ENCODE measurements at places on chromosomes 7 and 10.

GRCh38 chr7:94710256-94710655 lies 54.3 kb upstream of the SGCE start:
- H3K4me1 ChIP-seq: no peaks in the 10 kb centered on the region
- no peak overlapping the region for H3K27ac ChIP-seq
- H3K4me3 ChIP-seq: no peak overlapping the region
- no peaks in the 10 kb centered on the region for H3K36me3 ChIP-seq
- no peaks in the 10 kb centered on the region for H3K27me3 ChIP-seq

- peak; percentile 19 for DNase-seq
- peaks cover 27% of the 10 kb centered on the region for H3K4me1 ChIP-seq
- no peaks in the 10 kb centered on the region for H3K36me3 ChIP-seq
- peak within 1 kb of the TSS; percentile 66 for H3K4me3 ChIP-seq
- H3K27me3 ChIP-seq: peaks cover 2% of the 10 kb centered on the region
Observed at GRCh38 chr10:95756041-95756761, at the start of gene ENTPD1. Gene ENTPD1 (plus strand): TSS chr10:95756163. CDS start chr10:95756240, 77 bp downstream.

DNA sequence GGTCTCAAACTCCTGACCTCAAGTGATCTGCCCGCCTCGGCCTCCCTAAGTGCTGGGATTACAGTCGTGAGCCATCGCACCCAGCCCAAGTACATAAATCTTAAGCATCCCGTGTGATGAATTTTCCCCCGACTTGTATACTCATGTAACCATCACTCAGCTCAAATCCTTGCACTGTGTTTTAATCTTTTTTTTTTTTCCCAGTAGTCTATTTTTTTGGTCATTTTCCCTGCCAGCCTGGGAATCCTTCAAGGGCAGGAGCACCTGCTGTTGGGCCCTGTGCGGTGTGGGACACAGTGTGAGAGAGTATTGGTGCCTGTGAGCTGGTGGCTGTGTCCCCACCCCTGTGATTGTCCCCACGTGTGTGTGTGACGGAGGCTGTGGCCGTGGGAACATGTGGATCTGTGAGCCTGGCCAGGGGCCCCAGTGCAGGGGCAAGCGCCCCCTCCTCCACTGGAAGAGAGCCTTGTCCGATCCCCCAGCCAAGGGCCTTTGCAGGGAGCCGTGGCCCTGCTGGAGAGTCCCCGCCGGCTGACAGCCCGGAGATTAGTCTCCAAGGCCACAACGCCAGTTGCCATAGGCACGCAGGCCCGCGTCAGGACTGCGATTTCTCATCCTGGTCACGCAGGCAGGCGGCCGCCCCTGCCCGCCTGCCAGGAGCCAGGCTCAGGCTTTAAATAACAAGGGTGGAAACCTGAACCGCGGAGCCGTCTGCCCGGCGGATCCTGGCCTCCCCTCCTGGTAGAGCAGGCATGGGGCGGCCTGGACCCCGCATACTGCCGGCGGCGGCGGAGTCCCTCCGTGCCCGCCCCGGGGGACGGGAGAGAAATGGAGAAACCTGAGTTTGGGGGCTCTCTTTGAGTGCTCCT lies 26.5 kb downstream of the GTF2IRD1 start:
- H3K27me3 ChIP-seq: no peaks in the 10 kb centered on the region
- peaks cover 43% of the 10 kb centered on the region for H3K4me1 ChIP-seq
- peak overlapping the region; percentile 34 for H3K27ac ChIP-seq
- peak; percentile 63 for DNase-seq
- H3K4me3 ChIP-seq: peak overlapping the region; percentile 65
- no peaks in the 10 kb centered on the region for H3K36me3 ChIP-seq

- no peak overlapping the region for H3K4me3 ChIP-seq
- H3K4me1 ChIP-seq: peaks cover 13% of the 10 kb centered on the region
- no peaks in the 10 kb centered on the region for H3K36me3 ChIP-seq
- H3K27me3 ChIP-seq: no peaks in the 10 kb centered on the region
- no peak for DNase-seq
- no peak overlapping the region for H3K27ac ChIP-seq
Observed at GRCh38 chr10:36177071-36177470, 535.0 kb upstream of the FZD8 start.

- peak; percentile 48 for DNase-seq
- H3K27ac ChIP-seq: no peak overlapping the region
- H3K36me3 ChIP-seq: no peaks in the 10 kb centered on the region
Observed at GRCh38 chr10:114761205-114762193, 60.1 kb upstream of the FHIP2A start.

- no peak for DNase-seq
- no peak overlapping the region for H3K27ac ChIP-seq
- H3K27me3 ChIP-seq: no peaks in the 10 kb centered on the region
- H3K36me3 ChIP-seq: no peaks in the 10 kb centered on the region
- no peak overlapping the region for H3K4me3 ChIP-seq
Observed at GRCh38 chr10:68192113-68192512, 39.8 kb downstream of the ATOH7 start.

GRCh38 chr10:49738616-49739360 lies 23.3 kb downstream of the OGDHL start:
- no peak for DNase-seq
- H3K4me1 ChIP-seq: no peaks in the 10 kb centered on the region
- no peaks in the 10 kb centered on the region for H3K27me3 ChIP-seq
- no peak overlapping the region for H3K4me3 ChIP-seq
- no peaks in the 10 kb centered on the region for H3K36me3 ChIP-seq

- H3K27me3 ChIP-seq: peaks cover 9% of the 10 kb centered on the region
- H3K4me3 ChIP-seq: no peak overlapping the region
- no peaks in the 10 kb centered on the region for H3K4me1 ChIP-seq
- no peaks in the 10 kb centered on the region for H3K36me3 ChIP-seq
- no peak for DNase-seq
Observed at GRCh38 chr10:126738001-126738400, 67.5 kb upstream of the C10orf90 start.

DNA sequence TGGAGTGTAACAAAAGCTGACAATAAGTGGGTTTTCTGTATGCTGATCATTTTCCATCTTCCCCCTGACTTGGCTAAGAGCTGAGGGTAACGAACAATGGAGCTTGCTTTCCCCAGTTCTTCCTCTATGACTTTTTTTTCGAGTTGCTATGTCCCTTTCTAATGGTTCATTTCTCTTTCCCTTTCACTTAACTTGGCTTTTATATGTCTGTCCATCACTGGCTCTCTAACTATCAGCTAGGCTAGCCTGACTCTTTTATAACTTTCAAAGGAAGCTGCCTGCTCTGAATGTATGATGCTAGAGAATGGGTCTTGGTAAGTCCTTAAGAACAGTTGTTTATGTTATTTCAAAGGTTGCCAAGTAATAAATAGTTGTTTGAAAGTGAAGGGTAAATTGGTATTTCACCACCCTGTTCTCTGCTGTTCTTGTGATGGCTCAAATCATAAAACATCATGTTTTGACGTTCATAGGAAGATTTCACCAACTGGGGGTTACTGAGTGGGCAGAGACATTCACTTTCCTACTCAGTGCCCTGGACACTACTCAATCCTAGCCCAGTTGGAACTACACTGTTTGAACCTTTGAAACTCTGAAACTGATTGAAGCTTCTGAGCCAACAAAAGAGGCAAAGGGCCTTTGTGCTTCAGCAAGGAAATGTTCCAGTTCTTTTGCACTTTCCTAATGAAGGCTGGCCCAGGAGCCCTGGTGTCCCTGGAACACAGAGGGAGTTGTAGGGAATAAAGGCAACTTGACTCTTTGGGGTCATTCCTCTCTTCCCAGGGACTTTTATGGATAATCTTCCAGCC lies 85.4 kb upstream of the PHYHIPL start:
- H3K4me3 ChIP-seq: no peak overlapping the region
- H3K4me1 ChIP-seq: no peaks in the 10 kb centered on the region
- no peaks in the 10 kb centered on the region for H3K36me3 ChIP-seq
- DNase-seq: no peak

DNA sequence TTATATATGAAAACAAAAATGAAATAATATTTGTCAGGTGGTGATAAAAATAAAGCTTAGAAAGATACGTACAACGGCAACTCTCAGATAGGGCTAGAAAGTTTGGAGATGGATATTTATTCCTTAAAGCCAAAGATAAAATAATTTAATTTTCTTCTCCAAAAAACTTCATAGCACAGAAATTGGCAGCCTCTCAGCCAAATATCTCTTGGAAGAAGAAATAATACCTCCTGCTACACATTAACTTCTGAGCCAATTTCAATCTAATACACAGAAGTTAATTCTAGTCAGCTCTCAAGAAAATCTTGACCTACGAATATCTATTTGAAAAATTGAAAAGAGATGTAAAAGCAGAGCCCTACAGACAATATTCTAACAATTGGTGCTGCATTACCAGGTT lies 122.4 kb downstream of the TES start:
- H3K27ac ChIP-seq: no peak overlapping the region
- no peaks in the 10 kb centered on the region for H3K4me1 ChIP-seq
- no peaks in the 10 kb centered on the region for H3K27me3 ChIP-seq

DNA sequence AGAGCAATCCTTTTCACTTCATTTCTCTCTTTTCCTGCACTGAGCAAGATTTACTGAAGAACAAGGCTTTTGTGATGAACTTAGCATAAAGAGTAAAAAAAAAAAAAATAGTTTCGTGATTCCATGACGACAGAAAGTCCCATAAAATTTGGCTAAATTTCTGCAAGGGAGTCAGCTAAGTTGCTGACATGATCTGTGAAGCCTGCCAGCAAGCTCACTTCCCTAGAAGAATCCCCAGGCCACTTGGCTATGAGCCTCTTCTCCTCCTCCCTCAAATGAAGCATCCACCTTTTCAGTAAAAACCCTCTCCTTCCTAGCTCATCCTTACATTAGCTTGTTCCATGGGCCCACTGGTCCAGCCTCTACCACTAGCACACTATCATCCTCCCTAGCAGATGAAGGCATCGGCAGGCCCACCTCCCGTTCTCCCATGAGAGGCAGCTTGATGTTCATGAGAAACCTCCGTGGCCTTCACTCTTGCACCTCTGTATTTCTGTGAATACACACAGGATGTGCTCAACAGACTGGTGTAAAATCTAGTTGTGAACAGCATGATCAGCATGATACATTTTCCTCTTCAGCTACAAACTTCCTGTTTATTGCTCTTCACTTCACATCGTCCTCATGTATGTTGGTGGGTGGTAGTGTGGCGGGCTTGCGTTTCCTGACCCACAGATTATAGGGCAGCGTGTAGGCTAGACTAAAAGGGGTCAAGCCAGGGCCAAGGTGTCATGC lies 30.9 kb downstream of the GIMAP8 start:
- no peak overlapping the region for H3K27ac ChIP-seq
- H3K4me1 ChIP-seq: peaks cover 58% of the 10 kb centered on the region
- DNase-seq: peak; percentile 33

DNA sequence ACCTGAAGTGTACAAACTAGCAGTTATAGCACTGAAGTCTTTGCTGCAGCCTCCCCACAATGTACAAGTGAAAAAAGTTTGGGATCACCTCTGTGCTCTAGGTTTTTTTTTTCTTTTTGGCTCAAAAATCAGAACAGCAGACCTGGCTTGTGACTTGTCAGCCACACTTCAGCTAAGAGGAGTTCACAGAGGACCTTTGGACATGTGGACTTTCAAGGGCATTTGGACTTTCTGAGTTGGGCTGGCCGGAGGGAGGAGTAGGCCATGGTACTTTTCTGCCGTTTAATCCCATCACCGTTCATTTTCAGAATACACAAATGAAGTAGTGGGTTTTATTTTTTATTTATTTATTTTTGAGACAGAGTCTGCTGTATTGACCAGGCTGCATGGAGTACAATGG lies 21.9 kb upstream of the ACSL5 start:
- H3K27me3 ChIP-seq: no peaks in the 10 kb centered on the region
- no peak for DNase-seq
- no peaks in the 10 kb centered on the region for H3K4me1 ChIP-seq
- no peaks in the 10 kb centered on the region for H3K36me3 ChIP-seq
- no peak overlapping the region for H3K27ac ChIP-seq

- no peak overlapping the region for H3K27ac ChIP-seq
- H3K36me3 ChIP-seq: no peaks in the 10 kb centered on the region
- no peak overlapping the region for H3K4me3 ChIP-seq
- H3K4me1 ChIP-seq: peaks cover 58% of the 10 kb centered on the region
- DNase-seq: no peak
Observed at GRCh38 chr10:52757773-52758172, 14.8 kb downstream of the MBL2 start.

GRCh38 chr10:108689891-108690290 lies 1233.4 kb downstream of the XPNPEP1 start:
- H3K27me3 ChIP-seq: no peaks in the 10 kb centered on the region
- no peak for DNase-seq
- no peak overlapping the region for H3K4me3 ChIP-seq
- H3K36me3 ChIP-seq: no peaks in the 10 kb centered on the region
- no peak overlapping the region for H3K27ac ChIP-seq

GRCh38 chr10:86168256-86168655 lies 198.3 kb downstream of the GRID1 start:
- no peaks in the 10 kb centered on the region for H3K27me3 ChIP-seq
- no peaks in the 10 kb centered on the region for H3K36me3 ChIP-seq
- DNase-seq: no peak
- no peak overlapping the region for H3K27ac ChIP-seq

DNA sequence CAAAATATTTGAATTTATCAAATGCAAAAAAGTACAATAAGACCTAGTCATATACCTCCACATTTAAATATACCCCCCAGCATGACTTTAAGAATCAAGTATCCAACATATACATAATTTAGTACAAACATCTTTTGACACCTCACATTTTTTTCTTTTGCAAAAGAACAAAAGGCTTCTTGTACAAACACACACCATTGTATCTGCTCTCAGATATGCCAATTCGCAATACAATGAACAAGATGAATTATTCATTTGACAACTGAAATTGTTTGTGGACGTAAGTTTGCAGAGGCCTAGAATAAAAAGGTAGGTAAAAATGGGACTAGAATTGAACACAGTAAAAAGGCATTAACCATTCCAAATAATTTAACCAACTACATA lies 154.4 kb downstream of the CACNA2D1 start:
- H3K36me3 ChIP-seq: no peaks in the 10 kb centered on the region
- no peaks in the 10 kb centered on the region for H3K27me3 ChIP-seq
- DNase-seq: no peak
- no peak overlapping the region for H3K4me3 ChIP-seq
- H3K4me1 ChIP-seq: no peaks in the 10 kb centered on the region

- no peaks in the 10 kb centered on the region for H3K27me3 ChIP-seq
- H3K27ac ChIP-seq: no peak overlapping the region
- no peaks in the 10 kb centered on the region for H3K36me3 ChIP-seq
- no peak overlapping the region for H3K4me3 ChIP-seq
Observed at GRCh38 chr7:47218378-47219176, 363.3 kb downstream of the TNS3 start.

- no peaks in the 10 kb centered on the region for H3K36me3 ChIP-seq
- H3K4me1 ChIP-seq: no peaks in the 10 kb centered on the region
- H3K27ac ChIP-seq: no peak overlapping the region
- H3K27me3 ChIP-seq: no peaks in the 10 kb centered on the region
- H3K4me3 ChIP-seq: no peak overlapping the region
Observed at GRCh38 chr10:62454687-62455397, 80.7 kb downstream of the ZNF365 start.

Data from common myeloid progenitor, CD34-positive (primary cell).